ENCODE measurements at places on chromosomes 5 and 9. TPM values are rescaled to one million over a fixed set of nuclear protein-coding genes. Genes with fewer than 3 reads are reported as not detected.

- no peak overlapping the region for H3K27ac ChIP-seq
- no peaks in the 10 kb centered on the region for H3K4me1 ChIP-seq
- no peak overlapping the region for H3K4me3 ChIP-seq
Observed at GRCh38 chr5:119301906-119302305, 53.9 kb upstream of the TNFAIP8 start.

DNA sequence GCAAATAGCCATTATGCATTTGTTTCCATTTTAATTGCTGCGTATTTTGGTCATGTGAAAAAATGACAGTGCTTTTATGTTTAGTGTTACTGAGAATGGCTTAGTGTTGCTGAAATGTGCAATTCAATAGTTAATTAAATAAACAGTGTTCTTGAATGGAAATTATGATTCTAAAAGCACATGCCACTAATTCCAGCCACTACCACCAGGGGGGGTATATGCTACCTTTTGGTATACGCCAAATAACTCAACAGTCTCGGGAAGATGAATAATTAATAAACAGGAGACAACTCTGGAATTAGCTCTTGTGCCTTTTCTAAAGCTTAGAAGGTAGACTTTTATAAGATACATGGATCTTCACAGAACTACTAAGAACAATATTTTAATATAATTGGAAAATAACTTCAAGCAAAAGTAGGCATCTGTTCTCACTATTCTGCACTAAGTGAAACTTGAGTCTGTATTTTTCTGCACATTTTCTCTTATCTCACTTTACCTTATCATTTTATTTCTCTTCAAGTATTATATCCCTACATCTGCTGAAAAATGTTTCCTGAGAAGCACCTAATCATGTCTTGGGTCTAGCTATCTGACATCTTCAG lies 83.5 kb upstream of the MINAR2 start:
- no peaks in the 10 kb centered on the region for H3K27me3 ChIP-seq
- H3K27ac ChIP-seq = no peak overlapping the region
- DNase-seq = no peak
- H3K4me1 ChIP-seq = no peaks in the 10 kb centered on the region
- H3K4me3 ChIP-seq = no peak overlapping the region

DNA sequence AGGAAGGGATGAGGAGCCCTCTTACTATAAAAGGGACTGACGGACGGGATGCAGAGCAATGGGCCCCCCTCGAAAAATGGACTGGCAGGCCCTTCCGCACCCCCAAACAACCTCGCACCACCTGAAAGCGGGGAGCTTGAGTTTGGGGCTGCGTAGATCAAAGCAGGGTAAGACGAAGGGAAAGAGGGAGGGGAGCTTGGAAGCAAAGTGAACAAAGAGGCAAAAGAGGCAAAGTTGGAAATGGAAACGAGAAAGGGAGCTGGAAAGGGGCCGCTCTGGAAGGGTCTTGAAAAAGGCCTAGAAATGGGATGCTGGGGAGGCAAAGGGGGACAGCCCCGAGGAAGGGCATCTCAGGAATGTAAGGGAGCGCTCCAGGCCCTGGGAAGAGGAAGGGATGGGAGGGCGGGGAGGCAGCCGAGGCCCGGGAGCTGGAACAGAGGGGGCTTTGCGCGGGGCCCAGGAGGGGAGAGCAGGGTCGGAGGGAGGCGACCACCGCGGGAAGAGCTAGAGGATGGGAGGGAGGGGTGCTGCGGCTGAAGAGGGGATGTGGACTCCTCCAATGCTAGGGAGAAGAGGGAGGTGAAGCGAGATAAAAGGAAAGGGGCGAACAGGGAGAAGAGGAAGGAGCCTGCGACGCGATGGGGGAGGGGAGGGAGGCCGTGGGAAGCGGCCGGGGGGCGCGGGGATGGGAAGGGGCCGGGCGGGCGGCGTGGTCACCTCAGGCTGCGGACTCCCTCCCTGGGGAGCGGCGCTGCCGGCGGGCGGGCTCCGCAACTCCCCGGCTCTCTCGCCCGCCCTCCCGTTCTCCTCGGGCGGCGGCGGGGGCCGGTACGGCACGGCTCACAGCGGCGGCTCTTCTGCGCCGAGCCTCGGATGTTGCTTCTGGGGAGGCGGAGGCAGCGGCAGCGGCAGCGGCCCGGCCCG lies 577 bp downstream of the RNF145 start:
- no peaks in the 10 kb centered on the region for H3K27me3 ChIP-seq
- peak overlapping the region; percentile 69 for H3K27ac ChIP-seq
- peak; percentile 64 for DNase-seq

The SH2D3C gene
- total RNA-seq = 6.4 TPM

The CARTPT gene
- not detected for total RNA-seq

All from H1 (cell line).